Left cardiac atrium (tissue), 4 donors: ENCODE measurements at places on chromosomes 6 and 20. TPM values are rescaled to one million over a fixed set of nuclear protein-coding genes. Genes with fewer than 3 reads are reported as not detected.

GRCh38 chr6:24740861-24741260 is 21.9 kb upstream of the C6orf62 start:
- DNase-seq: no peak

DNA sequence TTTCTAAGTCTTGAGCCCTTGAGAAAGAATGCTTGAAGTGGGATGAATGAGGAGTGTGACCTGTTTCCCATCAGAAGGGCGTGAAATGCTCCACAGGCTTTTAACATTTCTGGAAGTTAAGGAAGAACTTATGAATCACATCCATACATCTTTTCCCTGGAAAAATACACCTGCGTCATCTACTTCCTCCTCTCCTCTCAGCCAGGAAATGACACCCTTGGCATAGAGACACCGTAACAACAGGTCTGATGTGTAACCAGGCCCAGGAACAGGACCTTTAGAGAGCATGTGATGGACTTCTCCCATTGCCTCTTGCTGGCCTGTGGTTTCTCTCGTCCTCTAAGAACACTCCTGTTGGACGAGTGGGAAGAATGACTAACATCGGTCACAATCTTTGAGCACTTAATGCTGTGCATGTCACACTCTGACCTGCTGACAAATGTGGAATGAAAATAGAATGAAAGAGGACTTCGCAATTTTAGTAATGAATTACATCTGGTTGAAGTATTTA is 28.5 kb upstream of the CITED2 start:
- no peak for DNase-seq

DNA sequence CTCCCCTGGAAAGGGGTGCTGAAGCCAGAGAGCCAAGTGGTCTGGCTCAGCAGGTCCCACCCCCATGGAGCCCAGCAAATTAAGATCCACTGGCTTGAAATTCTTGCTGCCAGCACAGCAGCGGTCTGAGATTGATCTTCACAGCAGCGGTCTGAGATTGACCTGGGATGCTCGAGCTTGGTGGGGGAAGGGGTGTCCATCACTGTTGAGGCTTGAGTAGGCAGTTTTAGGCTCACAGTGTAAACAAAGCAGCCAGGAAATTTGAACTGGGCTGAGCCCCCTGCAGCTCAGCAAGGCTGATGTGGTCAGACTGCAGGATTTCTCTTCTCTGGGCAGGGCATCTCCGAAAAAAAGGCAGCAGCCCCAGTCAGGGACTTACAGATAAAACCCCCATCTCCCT is 41.3 kb upstream of the B3GAT2 start:
- no peak for DNase-seq

DNA sequence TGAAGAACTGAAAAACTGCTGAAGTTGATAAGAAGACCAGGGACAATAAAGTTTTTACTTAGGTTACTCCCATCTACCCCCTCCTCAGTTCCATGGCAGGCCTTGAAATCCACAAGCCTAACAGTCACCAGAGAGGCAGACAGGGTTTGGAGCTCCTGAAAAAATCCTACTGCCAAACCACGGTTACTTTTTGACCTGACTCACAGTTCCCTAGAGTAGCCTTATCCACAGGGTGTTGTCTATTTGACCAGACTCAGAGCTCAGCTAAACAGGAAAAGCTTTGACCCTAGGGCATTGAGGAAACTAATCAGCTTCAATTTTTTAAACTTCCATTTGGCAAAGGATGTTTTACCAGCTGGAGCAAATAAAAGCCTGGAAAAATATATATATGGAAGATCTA is 257.7 kb upstream of the NT5E start:
- no peak for DNase-seq

DNA sequence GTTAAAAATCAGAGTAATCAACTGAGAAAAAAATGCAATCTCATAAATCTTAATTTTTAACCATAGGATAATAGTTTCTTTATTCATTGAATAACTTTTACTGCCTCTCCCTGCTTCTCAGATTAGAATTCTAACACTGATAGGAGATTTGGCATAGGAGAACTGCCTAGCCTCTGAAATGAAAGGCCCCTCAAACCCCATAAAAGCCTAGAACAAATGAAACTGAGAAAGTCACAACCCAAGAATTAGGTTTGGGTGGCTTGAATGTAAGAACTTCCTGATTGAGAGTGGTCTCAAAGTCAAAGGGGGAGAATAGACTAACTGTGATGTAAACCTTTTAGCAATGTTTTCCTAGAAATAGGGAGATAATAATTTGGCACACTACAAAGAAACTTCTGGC is 52.2 kb downstream of the SAMD5 start:
- DNase-seq: no peak

The ZBTB22 gene
- 14.1 TPM for total RNA-seq

The CTAGE9 gene
- total RNA-seq: not detected

The CDSN gene
- total RNA-seq: 0.10 TPM

The VGLL2 gene
- total RNA-seq: 0.26 TPM

The DPPA5 gene
- total RNA-seq: not detected

The SLC17A1 gene
- total RNA-seq: not detected
